ENCODE measurements at places on chromosomes 16 and 17.

DNA sequence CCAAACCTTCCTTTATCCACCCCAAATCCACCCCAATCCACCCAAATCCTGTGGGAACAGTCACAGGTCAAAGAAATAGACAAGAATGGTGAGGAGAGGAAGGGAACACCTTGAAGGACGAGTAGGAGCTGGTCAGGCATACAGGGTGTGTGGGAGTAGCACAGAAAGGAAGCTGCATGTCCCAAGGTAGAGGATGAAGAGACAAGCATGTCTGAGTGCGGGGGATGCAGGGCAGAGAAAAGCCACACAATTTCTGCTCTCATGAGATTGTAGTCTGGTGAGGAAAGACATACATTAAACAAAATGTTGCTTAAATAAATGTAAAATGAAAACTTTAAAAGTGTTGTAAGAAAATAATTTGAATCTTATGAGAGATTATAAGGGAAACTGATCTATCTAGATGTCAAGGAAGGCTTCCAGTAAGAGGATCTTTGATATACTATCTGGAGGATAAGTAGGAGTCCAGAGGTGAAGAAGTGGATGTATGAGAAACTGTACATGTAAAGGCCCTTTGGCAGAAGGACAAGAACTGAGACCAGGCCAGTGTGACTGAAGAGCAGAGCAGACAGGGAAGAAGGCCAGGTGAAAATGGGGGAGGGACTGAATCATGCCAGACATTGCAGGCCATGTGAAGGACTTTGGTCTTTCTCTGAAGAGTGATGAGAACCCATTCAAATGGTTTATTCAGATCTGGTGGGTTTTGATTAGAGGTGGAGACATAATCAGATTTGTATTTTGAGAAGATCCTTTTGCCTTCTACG is 18.6 kb downstream of the TMEM98 start:
- no peak for DNase-seq

DNA sequence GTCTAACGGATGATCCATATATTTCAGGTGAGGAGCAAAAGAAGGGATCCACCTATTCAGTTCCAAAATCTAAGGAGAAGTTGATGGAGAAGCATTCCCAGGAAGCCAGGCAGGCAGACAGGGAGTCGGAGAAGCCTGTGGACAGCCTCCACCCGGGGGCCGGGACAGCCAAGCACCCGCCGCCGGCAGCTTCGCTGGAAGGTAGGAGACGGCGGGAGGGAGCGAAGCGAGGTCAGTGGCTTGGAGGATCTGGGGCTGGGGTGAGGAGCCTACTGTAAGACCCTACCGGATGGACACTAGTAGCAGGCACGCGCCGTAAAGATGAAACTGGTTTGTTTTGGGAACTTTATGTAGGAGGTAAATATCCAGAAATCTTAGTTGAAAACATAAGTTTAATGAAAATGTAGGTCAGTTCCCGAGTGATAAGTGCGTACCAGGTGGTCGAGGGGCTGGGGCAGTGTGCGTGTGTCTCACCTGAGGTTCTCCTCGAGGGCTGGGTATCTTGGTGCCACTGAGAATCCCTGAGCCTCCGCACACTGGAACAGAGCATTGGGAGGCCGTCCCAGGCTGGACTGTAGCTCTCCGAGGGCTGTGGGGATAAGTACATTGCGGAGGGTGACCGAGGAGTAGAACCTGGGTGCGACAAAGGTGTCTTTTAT is 714 bp downstream of the SPATA33 start:
- no peak for DNase-seq

- no peak for DNase-seq
Observed at GRCh38 chr16:49346459-49346858, 27.1 kb upstream of the C16orf78 start.

DNA sequence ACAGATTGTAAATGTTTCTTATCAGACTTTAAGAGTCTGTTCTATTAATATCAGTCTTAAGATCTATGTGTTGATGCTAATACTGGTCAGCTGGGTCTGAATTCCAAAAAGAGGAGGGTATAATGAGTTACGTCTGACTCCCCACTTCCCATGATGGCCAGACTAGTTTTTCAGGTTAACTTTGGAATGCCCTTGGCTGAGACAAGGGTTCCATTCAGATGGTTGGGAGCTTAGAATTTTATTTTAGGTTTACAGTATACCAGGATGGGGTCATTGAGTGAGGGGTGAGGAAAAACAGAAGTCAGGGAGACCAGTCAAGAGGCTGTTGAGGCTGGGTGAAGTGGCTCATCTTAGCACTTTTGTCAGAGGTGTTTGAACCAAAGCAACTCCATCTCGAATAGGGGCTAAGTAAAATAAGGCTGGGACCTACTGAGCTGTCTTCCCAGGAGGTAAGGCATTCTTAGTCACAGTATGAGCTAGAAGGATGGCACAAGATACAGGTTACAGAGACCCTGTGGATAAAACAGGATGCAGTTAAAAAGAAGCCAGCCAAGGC is 2.9 kb upstream of the TMEM231 start:
- no peak for DNase-seq

DNA sequence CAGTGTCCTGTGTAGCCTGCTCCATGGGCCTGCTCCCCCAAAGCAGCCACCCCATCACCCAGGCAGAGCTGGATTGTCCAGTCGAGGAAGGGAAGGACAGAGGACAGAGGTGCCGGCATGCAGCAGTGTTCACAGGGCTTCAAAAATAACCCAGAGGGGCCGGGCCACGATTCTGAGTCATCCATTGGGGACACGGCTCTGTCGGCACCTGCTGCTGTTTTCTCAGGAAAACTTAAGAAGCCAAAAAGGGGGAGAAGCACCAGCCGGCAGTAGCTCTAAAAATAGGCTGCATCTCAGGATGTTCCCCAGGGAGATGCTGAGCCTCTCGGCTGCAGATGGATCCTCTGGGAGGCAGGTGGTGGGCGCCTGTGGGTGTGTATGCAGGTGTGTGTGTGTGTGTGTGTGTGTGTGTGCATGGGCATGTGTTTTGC is 1.6 kb downstream of the CA7 start:
- DNase-seq, result no peak

- no peak for DNase-seq
Observed at GRCh38 chr16:66740533-66740932, 10.9 kb downstream of the DYNC1LI2 start.

- no peak for DNase-seq
Observed at GRCh38 chr17:31595666-31596381, 204.3 kb downstream of the RAB11FIP4 start.

- DNase-seq, result peak; percentile 67
Observed at GRCh38 chr16:2500918-2501750, 12.6 kb upstream of the ATP6V0C start.

GRCh38 chr17:6651919-6652452 is 424 bp downstream of the C17orf100 start:
- peak; percentile 40 for DNase-seq

- DNase-seq, result no peak
Observed at GRCh38 chr16:77596261-77596660, 126.1 kb upstream of the NUDT7 start.

- no peak for DNase-seq
Observed at GRCh38 chr16:58492066-58492465, 7.9 kb upstream of the NDRG4 start.

- peak; percentile 67 for DNase-seq
Observed at GRCh38 chr17:74779948-74780400, 3.8 kb upstream of the NAT9 start.

GRCh38 chr16:29204806-29205135 is 201.7 kb downstream of the NPIPB11 start:
- DNase-seq, result no peak

- peak; percentile 53 for DNase-seq
Observed at GRCh38 chr17:40564195-40564882, 933 bp downstream of the CCR7 start.
